ENCODE measurements at places on chromosomes 3 and 15. TPM values are rescaled to one million over a fixed set of nuclear protein-coding genes. Genes with fewer than 3 reads are reported as not detected.

The INSYN1 gene
- polyA plus RNA-seq = 22.4 TPM

The SNX22 gene
- 2.6 TPM for polyA plus RNA-seq

The MKRN3 gene
- 1.4 TPM for polyA plus RNA-seq

The CYP8B1 gene
- polyA plus RNA-seq = 1.2 TPM

The CYP11A1 gene
- 1.8 TPM for polyA plus RNA-seq

The TTC21A gene
- polyA plus RNA-seq = 6.0 TPM

The GOLGA6A gene
- polyA plus RNA-seq = 0.39 TPM

The CRTC3 gene
- polyA plus RNA-seq = 31.4 TPM

The SH2D7 gene
- 0.48 TPM for polyA plus RNA-seq

The PRSS50 gene
- 1.4 TPM for polyA plus RNA-seq

The SYNPR gene
- polyA plus RNA-seq = 0.11 TPM

The TRIM69 gene
- polyA plus RNA-seq = 24.6 TPM

The BCL6 gene
- polyA plus RNA-seq = 7.8 TPM

The HGD gene
- polyA plus RNA-seq = 72.3 TPM

The FBXO40 gene
- 0.02 TPM for polyA plus RNA-seq

The CCDC39 gene
- 3.4 TPM for polyA plus RNA-seq

The SLC7A14 gene
- polyA plus RNA-seq = 1.7 TPM

The LMAN1L gene
- not detected for polyA plus RNA-seq

The CPEB1 gene
- polyA plus RNA-seq = 1.8 TPM

The NR2E3 gene
- 0.62 TPM for polyA plus RNA-seq

The GPR87 gene
- 0.14 TPM for polyA plus RNA-seq

The MITF gene
- polyA plus RNA-seq = 37.7 TPM

The SEC22C gene
- 42.2 TPM for polyA plus RNA-seq

The TGFBR2 gene
- polyA plus RNA-seq = 108 TPM

The ITPKA gene
- 0.91 TPM for polyA plus RNA-seq

The PEX5L gene
- polyA plus RNA-seq = 0.54 TPM

The LRRC31 gene
- polyA plus RNA-seq = 0.27 TPM

The C3orf49 gene
- 1.2 TPM for polyA plus RNA-seq

The SEMA5B gene
- 30.1 TPM for polyA plus RNA-seq

The NLGN1 gene
- polyA plus RNA-seq = 2.9 TPM

The ISLR gene
- polyA plus RNA-seq = 64.0 TPM

The PLIN1 gene
- polyA plus RNA-seq = 0.95 TPM

The SERINC4 gene
- not detected for polyA plus RNA-seq

The STRC gene
- 0.38 TPM for polyA plus RNA-seq

The GATA2 gene
- 47.1 TPM for polyA plus RNA-seq

The RETNLB gene
- not detected for polyA plus RNA-seq

The PDHB gene
- polyA plus RNA-seq = 97.2 TPM

The CCDC80 gene
- 121 TPM for polyA plus RNA-seq

The POPDC2 gene
- polyA plus RNA-seq = 6.0 TPM

The GOLGA8T gene
- polyA plus RNA-seq = 1.4 TPM

The SLC12A1 gene
- 563 TPM for polyA plus RNA-seq

The ATP13A5 gene
- polyA plus RNA-seq = 0.24 TPM

The BFSP2 gene
- polyA plus RNA-seq = 0.14 TPM

The BHLHE40 gene
- 27.8 TPM for polyA plus RNA-seq
